Midbrain (tissue), 1 donor: ENCODE measurements at places on chromosomes 2 and 18.

GRCh38 chr2:80298954-80299353, 5.6 kb downstream of the LRRTM1 start:
- DNase-seq = no peak

DNA sequence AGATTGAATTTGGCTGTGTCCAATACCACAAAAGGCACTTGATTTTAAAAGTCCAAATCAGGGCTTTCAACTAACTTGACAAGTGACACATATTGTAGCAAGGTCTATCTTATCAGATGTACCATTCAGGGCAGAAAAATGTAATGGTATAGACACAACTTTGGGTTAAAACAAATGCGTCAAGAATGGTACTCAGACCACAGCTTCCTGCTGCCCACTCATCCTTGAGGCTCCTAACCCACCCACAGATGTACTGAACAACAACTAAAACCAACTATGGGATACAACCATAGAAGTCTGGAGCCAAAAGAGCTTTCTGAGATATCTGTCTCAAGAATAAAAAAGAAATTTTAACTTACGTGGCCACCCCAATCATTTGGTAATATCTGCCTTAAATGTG, 105.2 kb downstream of the RBM43 start:
- DNase-seq = no peak

DNA sequence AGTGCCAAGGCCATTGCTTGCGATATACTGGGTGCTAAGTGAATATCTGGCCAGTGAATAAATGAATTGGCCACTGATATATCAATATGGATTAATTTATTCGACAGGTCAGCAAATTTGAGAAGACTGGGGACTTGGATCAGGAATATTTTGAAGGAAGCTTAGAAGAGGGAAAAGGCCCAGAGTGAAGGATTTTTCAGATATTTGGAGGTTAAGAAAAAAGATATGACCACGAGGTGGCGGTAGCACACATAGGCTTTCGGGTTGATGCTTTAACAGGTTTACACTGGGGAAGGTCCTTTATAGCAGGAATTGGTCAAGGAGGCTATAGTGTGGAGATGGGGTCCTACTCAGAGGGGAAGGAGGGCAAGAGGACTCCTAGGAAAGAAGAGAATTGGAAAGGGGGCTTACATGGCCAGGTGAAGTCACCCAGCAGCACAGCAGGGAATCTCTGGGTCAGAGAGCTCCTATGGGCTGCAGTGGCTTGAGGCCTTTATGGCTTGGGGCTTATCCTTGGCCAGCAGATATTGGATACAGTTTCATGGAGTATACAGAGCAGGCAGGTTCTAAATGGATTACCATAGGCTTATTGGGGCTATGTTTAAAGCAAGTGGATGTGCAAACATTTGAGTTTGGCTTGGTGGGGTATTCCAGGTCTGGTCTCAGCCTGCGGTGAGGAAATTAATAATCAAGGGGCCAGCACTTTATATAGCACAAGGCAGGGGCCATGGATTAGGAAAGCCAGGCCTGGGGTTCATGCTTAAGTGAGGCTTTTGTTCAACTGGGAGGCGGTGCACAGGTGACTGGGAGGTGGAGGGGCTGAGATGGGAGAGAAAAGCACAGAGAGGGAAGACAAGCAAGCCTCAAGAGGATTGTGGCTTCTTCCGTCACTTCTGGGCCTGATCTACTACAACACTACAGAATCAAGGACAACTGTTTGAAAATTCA, 9.7 kb downstream of the IL1RN start:
- DNase-seq = peak; percentile 9

- DNase-seq = no peak
These were observed 9.1 kb downstream of the CAB39 start for GRCh38 chr2:230721712-230722111.

DNA sequence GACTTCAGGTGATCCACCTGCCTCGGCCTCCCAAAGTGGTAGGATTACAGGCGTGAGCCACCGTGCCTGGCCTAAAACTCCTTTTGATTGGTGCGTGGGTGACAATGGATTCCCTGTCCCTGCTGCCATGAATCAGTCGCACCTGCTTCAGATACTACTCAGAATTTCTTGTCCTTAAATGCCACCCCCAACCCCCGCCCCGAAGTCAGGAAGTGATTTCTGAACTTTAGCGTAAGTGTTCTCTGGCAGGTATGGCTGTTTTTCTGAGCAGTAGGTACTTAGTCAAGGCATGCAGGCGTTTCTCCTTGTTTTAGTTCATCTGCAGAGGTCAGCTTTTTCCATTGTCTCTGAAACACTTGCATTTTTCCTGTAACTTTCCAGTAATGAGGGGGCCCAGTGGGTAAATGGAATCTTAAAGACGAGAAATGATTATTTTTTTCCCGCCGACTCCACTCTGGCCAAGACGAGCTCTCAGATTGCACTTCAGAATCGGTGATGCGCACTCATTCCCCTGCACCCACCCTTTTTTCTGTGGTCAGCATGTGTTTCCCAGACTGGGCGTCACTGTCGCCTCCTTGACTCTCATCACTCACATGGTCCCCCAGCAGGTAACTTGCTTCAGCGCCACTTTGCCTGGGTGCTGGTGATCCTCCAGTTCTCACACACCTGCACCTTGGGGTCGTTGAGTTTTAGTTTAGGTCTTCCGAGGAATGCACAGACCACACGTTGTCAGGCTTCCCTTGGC, 179.7 kb downstream of the GBX2 start:
- DNase-seq = no peak

DNA sequence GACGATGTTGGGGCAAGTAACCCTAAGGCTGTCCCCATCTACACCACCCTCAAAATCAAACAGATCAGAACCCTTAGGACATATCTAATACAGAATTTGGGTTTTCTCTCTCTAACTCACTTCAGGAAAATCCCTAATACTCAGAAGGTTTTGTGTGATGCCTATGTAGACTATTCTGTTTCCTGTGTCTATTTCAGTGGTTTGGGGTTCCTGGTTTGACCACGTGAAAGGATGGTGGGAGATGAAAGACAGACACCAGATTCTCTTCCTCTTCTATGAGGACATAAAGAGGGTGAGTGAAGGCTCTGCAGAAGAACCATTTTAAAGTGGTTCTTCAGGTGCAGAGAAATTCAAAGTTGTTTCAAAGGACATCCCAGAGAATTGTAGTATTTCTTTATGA, 16.3 kb downstream of the SULT1C2 start:
- no peak for DNase-seq

DNA sequence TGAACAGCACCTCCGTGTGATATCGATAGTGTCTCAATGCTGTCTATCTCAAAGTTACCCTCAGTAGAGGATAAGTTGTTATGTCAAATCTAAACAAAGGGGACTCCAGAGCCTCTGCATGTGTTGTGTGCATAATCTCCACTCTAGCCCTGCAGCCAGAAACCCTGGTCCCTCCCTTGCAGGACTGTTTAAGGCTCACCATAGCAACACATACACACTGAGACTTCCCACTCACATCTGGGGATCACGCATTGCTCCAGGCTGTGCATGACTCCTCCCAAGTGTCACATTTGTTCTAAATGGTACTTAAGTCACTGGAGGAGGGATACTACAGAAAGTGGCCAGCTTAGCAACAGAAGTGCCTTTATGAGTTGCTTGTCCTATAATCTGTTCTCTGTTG, 258.6 kb upstream of the CRIM1 start:
- no peak for DNase-seq

DNA sequence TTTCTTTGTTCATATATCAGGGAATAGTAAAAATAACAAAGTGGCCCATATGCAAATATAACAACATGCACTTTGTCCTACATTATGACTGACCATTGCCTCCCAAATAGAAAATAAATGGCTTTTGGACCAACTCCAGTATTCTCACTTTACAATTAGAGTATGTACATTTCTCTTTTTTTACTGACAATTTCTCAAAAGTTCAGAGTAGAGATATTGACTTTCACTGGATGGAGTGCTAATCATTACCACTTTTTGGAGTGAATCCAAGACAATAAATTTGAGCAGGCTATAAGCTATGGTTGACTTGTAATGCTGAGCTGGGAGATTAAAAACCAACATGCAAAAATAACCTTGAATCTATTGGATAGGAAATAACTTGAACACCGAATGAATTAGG, 987.4 kb downstream of the SUCLG1 start:
- DNase-seq = no peak

DNA sequence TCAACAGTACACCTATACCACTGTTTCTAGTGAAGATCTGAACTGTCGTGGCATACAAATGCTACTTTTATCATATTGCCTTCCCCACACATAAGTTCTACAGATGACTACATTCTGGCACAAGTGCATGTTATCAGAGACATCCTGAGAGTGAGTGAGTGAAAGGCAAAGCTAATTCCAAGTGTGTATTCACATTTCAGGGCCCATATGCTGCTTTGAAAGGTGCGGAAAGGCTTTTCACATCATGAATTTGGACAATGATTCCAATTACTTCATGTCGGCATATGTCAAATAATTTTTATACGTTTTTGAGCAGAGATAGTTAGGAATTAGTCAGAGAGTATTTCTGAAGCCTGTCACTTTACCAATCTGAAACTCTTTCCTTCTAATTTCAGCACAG, 101.7 kb downstream of the GAREM1 start:
- DNase-seq = no peak

DNA sequence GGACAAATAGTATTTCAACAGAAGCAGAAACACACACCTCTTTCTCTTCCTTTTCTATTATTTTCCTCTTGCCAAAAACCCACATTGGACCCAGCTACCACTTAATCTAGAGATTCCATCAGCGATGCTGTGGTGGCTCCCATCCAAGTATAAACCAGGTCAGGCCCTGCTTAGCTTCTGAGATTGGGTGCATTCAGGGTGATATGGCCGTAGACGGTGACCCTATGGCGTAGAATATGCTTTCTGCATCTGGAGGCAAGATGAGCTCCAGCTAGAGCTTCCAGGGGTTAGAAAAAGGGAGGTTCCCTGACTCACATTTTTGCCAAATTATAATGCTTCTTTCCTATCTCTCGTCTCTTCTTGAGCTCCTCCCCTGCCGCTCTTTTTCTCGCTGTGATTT, 66.5 kb downstream of the TNP1 start:
- no peak for DNase-seq

GRCh38 chr2:161388146-161388779, 27.8 kb upstream of the TBR1 start:
- DNase-seq = no peak

GRCh38 chr18:58671632-58672564, 633 bp downstream of the MALT1 start:
- DNase-seq = no peak

GRCh38 chr2:85712336-85712735, 18.2 kb downstream of the GNLY start:
- no peak for DNase-seq

GRCh38 chr2:227766373-227766883, 20.7 kb downstream of the SCYGR8 start:
- DNase-seq = peak; percentile 74
